Fibroblast of skin of left quadriceps (primary cell): ENCODE measurements at places on chromosomes 12 and 14.

GRCh38 chr14:92460916-92461579 is 52.5 kb upstream of the RIN3 start:
- no peak for DNase-seq

GRCh38 chr12:4763549-4763948 is 43.3 kb downstream of the GALNT8 start:
- DNase-seq: no peak

GRCh38 chr12:89578499-89578898 is 52.7 kb upstream of the POC1B start:
- no peak for DNase-seq

DNA sequence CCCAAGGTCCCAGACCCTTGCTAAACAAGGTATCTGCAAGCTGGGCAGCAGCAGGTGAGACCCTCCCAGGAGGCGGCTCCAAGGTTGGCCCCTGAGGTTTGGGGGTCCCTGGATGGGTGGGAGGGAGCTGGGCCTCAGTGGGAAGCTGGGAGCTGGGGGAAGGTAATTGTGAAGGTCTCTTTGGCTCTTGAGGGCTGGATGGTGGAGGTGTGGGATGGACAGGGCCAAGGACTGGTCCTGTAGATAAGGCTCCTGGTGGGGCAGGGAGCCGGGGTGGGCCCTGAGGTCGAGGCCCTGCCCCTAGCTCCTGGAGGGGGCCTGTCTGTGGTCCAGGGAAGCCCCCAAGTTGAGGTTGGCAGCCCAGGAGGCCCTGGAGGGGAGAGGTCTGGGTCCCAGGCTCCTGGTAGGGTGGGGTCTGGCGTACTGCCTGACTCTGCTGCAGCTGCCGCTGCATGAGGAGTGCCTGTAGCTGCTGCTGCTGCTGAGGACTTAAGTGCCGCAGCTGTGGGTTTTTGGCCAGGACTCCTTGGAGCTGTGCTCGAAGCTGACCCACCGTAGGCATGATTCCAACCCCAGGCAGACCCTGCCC is 13.1 kb upstream of the PRKAG1 start:
- DNase-seq: no peak

DNA sequence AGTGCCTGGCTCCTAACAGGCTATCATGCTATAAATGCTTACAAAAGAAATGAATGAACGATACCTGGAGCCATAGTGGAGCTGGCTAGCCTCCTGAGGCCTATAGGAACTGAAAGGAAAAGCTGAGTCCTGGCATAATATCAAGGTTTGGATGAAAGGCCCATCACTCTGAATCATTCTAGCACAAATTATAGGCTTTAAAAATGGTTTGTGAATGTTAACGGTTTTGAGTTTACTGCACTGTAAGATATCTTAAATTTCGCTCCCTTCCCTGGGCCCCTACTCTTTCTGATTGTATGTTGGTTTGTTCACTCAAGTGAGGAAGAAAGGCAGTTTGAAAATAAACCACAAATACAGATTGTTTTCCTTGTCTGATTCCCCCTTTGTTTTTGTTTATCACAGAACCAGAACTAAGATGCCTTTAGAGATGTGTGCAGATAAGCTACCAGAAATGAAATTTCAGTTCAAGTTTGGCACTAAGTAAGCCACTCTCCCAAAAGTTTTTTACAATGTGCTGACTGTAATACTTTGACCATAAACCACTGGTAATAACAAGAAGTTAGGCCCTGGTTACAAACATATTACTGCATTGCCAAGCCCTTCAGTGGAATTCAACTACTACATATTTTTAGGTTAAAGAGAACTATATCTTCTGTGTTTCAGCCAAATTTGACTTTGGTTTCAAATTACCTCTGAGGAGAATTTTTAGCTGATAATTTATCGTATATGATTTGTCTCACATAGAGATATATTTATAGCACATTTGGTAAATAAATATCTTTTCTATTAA is 89.5 kb downstream of the ALX1 start:
- no peak for DNase-seq

GRCh38 chr12:124515981-124516380 is 51.4 kb downstream of the NCOR2 start:
- DNase-seq: no peak
